ENCODE measurements at places on chromosomes 3 and 15.

- DNase-seq: no peak
Observed at GRCh38 chr15:75775296-75776064, 62.8 kb upstream of the CSPG4 start.

- no peak for DNase-seq
Observed at GRCh38 chr3:141229132-141229531, 2.5 kb upstream of the PXYLP1 start.

GRCh38 chr3:120052225-120052624, 42.0 kb downstream of the GSK3B start:
- no peak for DNase-seq

GRCh38 chr15:82181371-82181770, 81.2 kb downstream of the EFL1 start:
- no peak for DNase-seq

- no peak for DNase-seq
Observed at GRCh38 chr3:13401149-13401548, 19.0 kb downstream of the NUP210 start.

DNA sequence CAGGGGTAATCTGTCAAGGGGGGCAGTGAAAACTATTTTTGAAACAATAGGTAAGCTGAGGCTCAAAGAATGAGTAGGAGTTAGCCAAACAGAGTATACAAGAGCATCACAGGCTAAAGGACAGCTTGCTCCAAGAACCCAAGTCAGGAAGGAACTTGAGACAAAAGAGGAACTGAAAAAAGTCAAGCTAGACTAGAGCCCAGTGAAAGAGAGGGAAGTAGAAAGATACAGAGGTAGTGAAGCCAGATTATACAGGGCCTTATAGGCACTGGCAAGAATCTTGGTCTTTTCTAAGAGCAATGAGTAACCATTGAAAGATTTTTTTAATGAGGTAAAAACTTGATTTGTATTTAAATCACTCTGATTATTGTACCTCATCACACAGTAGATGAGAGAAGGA, 69.9 kb downstream of the FILIP1L start:
- no peak for DNase-seq

DNA sequence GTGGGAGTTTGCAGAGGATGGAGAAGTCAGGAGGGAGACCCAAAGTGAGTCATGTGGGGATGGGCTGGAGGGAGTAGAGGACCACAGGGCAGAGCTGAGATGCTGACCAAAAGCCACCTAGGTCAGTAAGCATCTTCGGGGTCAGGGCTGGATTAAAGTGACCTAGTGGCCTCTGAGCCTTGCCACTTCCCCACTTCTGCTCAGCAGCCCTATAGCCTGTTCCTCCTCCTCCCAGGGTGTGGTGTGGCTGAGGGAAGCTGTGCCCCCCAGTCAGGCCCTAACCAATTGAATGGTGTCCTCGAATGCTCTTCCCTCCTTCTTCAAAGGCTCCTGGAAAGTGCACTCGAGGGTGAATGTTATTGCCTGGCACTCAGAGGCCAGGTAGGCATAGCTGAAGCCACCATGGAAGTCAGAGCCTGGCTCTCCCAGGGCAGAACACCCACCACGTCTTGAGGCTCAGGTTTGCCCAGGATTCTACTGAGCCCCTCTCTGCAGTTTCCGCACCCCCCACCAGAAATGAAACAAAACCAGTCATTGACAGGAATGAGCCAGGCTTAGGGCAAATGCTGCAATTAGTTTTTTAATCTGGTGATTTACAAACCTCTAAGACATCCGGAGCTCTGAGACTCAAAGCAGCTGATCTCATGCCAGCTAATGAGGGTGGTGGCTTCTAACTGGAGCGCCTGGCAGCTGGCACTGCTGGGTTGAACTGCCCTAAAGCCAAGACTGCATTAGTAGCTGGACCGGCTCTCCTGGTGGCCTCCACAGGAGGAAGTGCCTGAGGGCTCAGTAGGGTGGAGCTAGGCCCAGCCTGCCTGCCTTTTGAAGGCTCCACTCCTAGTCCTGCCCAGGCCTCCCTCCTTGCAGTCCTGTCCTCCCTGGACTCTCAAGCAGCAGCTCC, 26.0 kb upstream of the VIPR1 start:
- no peak for DNase-seq

DNA sequence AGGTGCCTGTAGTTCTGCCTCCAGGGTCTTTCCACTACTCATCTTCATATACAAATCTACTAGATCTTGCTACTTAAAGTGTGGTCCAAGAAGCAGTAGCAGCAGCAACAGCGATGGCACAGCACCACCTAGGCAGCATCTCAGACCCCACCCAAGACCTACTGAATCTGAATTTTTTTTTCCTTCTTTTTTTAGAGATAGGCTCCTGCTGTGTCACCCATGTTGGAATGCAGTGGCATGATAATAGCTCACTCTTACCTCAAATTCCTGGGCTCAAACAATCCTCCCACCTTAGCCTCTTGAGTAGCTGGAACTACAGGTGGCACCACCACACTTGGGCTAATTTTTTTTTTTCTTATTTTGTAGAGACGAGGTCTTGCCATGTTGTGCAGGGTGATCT, 346.7 kb upstream of the TGFBR2 start:
- no peak for DNase-seq

DNA sequence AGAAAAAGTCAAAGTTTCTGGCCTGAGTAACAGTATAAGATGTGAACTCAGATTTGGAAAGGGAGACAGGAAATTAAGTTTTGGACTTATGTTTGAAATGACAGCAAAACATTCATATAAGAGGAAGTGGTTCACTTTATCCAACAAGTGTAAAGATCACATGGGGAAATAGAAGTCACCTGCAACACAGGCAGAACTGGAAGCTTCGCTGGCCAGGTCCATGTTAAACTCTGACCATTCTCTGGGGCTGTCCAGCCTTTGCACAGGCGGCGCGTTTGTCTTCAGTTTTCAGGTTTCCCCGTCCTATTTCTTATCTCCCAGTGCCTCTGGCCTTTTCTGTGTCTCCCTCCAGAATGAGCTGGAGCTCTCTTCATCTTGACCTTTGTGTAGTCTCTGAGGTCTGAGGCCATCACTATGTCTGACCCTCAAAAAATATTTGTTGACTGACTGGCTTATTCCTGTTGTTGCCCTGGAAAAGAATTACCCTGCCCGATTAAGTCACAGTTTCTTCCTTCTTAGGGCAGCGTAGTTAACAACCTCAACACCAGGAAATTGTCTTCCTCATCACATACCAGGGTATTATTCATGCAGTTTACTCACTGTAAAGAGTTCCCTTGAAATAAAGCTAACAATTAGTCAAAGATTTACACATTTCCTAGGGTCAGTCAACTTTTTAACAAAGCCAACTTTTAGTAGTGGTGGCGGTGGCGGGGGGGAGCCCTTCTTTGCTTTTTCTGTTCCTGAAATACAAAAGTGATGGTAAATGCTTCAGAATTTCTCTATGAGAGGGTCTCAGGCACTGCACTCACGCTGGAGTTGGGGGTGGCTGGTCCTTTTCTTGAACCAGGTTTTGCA, 959 bp upstream of the RASA2 start:
- no peak for DNase-seq

DNA sequence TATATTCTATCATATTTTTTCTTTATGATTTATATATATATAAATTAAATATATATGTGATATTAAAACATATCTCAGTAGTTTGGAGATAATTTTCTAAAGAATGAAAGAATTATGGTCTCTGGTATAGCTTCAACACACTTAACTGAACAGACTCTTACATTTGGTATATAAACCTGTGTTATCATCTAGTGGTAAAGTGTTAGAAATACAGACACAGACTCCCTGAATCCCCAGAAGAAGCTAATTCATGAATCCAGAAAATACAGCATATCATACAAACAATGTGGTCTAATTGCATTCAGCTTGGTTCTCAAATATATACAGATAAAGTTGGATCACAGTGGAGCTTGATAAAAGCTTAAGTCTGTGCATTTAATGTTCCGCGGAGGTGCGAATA, 1100.4 kb downstream of the ROBO2 start:
- no peak for DNase-seq

GRCh38 chr15:92885224-92886041, 14.7 kb upstream of the CHD2 start:
- DNase-seq: no peak

DNA sequence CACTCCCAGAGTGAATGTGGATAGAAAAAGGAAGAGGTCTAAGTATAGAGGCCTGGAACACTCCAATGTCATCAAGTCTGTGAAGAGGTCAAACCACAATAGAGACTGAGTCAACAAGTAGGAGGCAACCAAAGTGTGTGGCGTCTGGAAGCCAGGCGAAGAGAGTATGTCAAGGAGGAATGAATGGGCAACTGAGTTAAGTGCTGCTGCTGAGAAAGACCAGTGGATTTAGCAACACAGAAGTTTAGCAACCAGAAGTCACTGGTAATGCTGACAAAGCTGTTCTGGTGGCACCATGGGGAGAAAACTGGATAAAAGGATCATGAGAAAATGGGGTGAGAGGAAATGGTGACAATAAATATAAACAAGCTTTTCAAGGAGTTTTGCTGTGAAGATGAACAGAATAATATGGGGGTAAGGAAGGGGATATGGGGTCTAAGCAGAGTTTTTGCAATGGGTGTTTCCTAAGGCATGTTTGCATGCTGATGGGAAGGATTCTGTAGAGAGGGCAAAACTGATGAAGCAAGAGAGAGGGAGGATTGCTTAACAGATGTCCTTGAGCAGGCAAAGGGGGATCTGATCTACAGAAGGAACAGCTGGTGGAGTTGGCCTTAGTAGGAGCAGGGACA, 38.4 kb downstream of the PCOLCE2 start:
- no peak for DNase-seq

DNA sequence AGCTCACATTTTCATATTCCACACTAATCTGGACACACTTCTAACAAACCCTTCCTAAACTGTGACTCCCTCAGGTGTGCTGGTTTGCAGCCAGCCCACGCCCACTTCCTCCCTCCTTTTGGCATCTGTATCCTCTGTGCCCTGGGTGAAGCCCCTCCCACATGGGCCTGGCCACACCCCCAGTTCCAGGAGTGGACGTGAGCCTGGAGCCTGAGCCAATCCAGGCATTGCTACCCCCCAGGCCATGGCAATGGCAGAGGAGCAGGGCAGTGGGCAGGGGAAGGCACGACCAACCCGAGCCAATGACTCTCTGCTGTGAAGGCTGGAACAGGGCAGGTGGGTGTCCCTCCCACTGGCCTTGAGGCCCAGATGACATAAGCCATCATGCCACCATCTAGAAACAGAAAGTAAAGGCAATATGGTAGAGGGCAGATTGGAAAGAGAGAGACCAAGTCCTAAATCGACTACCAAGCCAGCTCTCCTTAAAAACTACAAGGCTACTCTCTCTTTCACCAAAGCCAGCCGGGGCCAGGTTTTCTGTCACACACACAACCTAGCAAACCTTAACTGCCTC, 18.6 kb downstream of the FAM174B start:
- DNase-seq: no peak

- DNase-seq: no peak
Observed at GRCh38 chr15:77120576-77120975, 49.7 kb upstream of the TSPAN3 start.

GRCh38 chr15:44675911-44676310, 12.4 kb upstream of the SPG11 start:
- DNase-seq: no peak

- no peak for DNase-seq
Observed at GRCh38 chr3:63048367-63049326, 173.4 kb upstream of the CADPS start.

- DNase-seq: no peak
Observed at GRCh38 chr3:24952388-24952787, 457.7 kb upstream of the THRB start.

- DNase-seq: no peak
Observed at GRCh38 chr3:18097989-18098388, 327.1 kb downstream of the SATB1 start.

- peak; percentile 26 for DNase-seq
Observed at GRCh38 chr3:42014458-42014920, 52.6 kb upstream of the ULK4 start.

DNA sequence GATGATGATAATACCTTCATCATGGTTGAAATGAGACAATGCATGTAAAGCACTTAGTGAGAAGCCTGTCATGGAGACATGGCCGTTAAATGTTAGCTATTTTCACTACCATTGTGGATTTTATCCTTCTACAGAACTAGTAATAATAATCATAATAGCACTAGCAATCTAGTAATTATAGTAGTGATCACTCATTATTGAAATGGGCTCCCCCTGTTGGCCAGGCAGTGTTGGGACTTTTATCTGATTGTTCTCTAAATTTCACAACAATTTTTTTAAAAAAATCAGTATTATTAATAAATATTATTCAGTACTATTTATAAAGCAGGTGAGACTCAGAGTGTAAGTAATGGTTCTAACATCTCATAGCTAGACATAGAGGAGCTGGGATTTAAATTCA, 396.3 kb downstream of the IL5RA start:
- DNase-seq: no peak

- DNase-seq: no peak
Observed at GRCh38 chr15:92100301-92100700, 246.8 kb downstream of the SLCO3A1 start.

GRCh38 chr15:47293466-47294162, 423.7 kb upstream of the SEMA6D start:
- peak; percentile 24 for DNase-seq

GRCh38 chr3:66200147-66200546, 20.7 kb upstream of the SLC25A26 start:
- DNase-seq: no peak

DNA sequence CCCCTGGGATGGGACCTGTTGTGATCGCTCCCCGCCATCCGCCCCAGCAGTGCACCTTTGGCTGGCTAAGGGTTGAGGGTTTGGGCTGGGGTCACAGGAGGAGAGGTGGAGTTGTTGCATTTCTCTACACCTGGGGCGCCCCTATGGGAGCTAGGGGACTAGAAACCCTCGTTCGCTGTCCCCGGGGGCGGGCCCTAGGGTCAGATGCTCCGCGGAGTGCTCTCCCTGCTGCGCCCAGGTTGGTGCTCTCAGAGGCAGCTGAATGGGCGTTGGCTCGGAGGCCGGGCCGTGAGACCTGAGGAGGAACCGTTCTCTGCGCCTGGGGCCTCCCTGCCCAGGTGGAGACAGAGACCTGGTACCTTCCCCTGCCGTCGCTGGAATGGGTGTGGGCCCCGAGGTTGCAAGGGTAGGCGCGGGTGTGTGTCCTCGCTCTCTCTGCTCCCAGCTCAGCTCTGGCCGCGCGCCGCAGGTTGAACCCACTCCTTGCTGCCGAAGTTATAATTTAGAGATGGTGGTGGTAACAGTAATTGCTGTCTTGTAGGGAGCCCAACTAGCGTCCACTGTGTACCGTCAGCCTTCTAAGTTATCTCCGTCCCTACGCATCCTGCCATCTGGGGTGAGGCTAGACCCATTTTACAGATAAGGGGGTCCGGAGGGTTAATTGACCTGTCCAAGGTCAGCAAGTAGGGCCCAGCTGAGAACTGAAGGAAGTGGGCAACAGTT, 965 bp downstream of the FLNB start:
- DNase-seq: no peak

DNA sequence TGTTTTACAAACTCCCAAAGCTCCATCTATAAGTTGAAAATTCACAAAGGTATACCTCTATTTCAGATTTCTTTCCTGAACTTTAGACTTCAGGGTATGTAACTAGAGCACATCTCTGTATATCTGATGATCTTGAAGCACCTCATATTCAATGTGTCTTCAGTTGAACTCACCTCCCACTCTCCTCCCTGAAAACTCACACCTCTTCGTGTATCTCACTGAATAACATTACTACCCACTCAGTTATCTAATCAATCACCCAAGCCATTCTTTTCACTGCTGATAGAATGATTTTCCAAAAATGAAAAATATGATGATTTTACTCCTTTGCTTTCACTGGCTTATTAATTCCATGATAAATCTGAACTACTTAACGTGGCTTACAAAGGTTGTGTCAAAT, 52.9 kb downstream of the GTPBP8 start:
- no peak for DNase-seq

GRCh38 chr15:26691249-26691648, 81.6 kb downstream of the GABRB3 start:
- DNase-seq: no peak
